ENCODE measurements at places on chromosomes 1 and 21. TPM values are rescaled to one million over a fixed set of nuclear protein-coding genes. Genes with fewer than 3 reads are reported as not detected.

RPE65 gene
- total RNA-seq = 0.91 TPM

GRCh38 chr1:38009088-38009840 lies 3.3 kb upstream of the UTP11 start:
- peak; percentile 63 for DNase-seq
- peak overlapping the region; percentile 64 for H3K27ac ChIP-seq
- H3K4me1 ChIP-seq = peaks cover 17% of the 10 kb centered on the region
- no peaks in the 10 kb centered on the region for H3K27me3 ChIP-seq
- no peak overlapping the region for H3K4me3 ChIP-seq

CLCA1 gene
- not detected for total RNA-seq

- H3K27ac ChIP-seq = no peak overlapping the region
- no peak overlapping the region for H3K4me3 ChIP-seq
- no peaks in the 10 kb centered on the region for H3K4me1 ChIP-seq
- H3K27me3 ChIP-seq = no peaks in the 10 kb centered on the region
These were observed 37.4 kb downstream of the UBE2T start for GRCh38 chr1:202304375-202304774.

IL20 gene
- total RNA-seq = not detected

AGT gene
- total RNA-seq = 3.0 TPM

FTCD gene
- 2.0 TPM for total RNA-seq

CLDN17 gene
- not detected for total RNA-seq

DNA sequence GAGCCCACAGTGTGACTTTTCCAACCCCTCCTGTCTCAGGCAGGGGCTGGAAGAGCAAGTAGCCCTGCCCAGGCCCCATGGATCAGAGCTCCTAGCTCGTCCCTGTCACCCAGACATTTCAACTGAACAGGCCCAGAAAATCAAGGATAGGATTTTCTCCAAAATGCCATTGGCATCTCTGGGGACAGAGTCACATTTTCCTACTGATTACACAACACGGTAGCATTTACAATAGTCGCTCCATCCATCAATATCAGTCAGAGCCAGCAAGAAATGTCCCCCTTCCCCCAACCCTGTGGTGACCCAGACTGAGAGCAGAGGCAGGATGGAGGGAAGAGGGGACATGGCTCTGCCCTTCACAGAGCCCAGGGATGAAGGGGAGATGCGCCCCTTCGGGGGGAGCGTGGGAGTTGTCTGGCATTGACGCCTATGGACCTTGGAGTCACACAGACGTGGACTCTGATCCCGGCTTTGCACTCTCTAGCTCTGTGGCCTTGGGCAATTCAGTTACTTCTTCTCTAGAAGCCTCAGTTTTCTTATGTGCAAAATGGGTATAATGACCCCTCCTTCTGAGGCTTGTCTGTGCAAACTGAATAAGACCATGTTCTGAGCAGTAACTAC lies 275.6 kb downstream of the FOXD2 start:
- H3K4me3 ChIP-seq = no peak overlapping the region
- no peaks in the 10 kb centered on the region for H3K36me3 ChIP-seq
- H3K27ac ChIP-seq = no peak overlapping the region
- H3K4me1 ChIP-seq = peaks cover 12% of the 10 kb centered on the region

DNA sequence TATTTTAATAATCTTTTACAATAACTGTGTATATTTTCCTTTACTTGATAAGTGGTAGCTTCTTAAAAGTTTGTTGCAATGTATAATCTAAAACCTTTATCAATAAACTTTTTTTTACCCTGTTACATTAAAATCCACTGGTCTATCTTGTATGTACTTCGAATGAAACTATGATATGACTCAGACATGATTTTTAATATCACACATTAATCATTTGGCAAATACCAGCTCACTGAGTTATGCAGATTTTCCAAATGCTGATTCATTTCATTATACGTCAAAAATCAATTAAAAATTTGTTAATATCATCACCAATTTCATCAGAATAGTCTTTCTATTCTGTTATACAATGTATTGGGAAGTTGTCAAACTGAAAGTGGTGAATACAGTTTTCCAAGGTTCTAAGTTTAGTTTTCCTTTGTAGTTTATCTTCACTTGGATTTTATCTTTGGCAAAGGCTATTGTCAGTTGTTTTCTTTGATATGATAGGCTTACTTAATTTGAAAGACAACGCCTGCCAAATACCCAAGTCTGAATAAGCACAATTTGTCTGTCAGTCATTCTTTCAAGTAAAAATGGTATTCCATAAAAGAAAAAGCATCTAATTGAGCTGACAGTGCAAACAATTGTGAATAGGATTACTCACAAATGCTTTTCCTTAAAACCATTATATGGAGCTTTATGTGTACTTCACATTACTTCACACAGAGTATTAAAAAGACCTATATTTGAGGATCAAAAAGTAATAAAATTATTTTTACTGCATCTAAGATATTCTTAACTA lies 127.0 kb downstream of the NME7 start:
- no peaks in the 10 kb centered on the region for H3K27me3 ChIP-seq
- no peaks in the 10 kb centered on the region for H3K4me1 ChIP-seq
- no peak overlapping the region for H3K27ac ChIP-seq
- peak; percentile 56 for DNase-seq
- H3K4me3 ChIP-seq = no peak overlapping the region
- no peaks in the 10 kb centered on the region for H3K36me3 ChIP-seq

DNA sequence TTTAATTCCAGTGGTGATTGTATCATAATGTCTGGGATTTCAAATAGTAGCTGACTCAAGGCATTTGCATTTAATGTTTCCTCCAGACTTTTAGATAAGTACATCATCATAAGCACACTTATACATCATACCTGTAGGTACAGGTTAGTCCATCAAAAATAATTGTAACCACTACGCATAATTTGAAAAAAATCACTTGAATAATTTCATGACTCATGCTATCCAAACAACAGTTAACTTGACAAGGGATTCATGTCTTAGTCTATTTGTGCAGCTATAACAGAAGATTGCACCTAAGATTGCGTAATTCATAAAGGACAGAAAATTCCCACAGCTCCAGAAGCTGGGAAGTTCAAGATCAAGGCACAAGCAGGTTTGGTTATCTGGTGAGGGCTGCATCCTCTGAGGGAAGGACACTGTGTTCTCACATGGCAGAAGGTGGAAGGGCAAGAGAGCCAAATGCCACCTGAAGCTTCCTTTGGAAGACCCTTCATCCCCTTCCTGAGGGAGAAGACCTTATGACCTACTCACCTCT lies 801.7 kb upstream of the BRINP3 start:
- no peak overlapping the region for H3K4me3 ChIP-seq
- H3K27me3 ChIP-seq = no peaks in the 10 kb centered on the region
- H3K36me3 ChIP-seq = no peaks in the 10 kb centered on the region
- DNase-seq = no peak

SYT14 gene
- 6.1 TPM for total RNA-seq

ERRFI1 gene
- total RNA-seq = 119 TPM

DNA sequence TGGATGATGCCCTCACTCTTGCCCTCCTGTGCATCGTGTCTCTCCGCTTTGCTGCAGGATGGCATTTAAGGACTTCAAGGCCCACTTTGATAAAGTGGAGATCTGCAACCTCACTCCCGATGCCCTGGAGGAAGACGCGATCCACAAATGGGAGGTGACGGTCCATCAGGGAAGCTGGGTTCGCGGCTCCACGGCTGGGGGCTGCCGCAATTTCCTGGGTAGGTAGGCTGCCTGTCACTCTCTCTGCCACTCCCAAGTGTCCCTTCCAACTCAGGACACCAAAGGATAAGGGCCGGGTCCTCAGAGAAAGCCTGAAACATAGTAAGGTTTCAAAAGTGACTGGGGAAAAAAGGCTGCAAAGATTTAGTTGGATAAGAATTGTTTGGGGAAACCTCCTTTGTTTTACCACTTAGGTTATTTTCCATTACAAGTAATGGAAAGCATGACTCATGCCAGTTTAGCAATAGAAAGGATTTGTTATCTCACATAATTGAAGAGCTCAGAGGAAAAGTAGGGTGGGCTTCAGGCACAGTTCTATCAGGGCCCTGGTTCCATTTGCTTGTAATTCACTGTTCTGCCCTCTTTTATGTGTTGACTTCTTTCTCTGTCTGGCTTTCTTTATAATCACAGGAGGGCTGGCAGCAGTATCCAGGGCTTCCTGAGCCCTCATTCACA lies 31.9 kb downstream of the CAPN9 start:
- H3K4me1 ChIP-seq = no peaks in the 10 kb centered on the region
- H3K4me3 ChIP-seq = no peak overlapping the region
- no peaks in the 10 kb centered on the region for H3K27me3 ChIP-seq
- DNase-seq = peak; percentile 20

GRCh38 chr1:7669559-7670311 lies 101.4 kb upstream of the VAMP3 start:
- no peak overlapping the region for H3K4me3 ChIP-seq
- no peaks in the 10 kb centered on the region for H3K36me3 ChIP-seq
- H3K27me3 ChIP-seq = peaks cover 6% of the 10 kb centered on the region
- DNase-seq = no peak

CELA3B gene
- not detected for total RNA-seq

All from astrocyte (in vitro differentiated cells and primary cell).